ENCODE measurements at places on chromosomes 4 and X.

GRCh38 chr4:3077796-3078195, 3.3 kb downstream of the HTT start:
- DNase-seq = no peak

DNA sequence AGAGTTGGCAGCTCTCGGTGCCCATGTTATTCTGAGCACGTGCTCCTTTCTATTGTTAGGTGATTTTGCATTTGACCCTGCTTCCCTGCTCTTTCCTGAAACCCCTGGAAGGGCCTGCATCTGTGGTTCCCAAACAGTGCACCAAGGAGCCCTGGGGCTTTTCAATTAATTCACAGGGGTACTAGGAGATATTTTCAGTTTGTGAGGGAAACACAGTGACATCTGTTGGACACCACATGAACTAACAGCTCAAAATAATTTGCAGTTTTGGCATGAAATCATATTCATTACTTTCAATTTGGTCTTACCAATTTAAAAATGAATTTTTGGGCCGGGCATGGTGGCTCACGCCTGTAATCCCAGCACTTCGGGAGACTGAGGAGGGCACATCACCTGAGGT, 156.6 kb downstream of the GATB start:
- DNase-seq = no peak

DNA sequence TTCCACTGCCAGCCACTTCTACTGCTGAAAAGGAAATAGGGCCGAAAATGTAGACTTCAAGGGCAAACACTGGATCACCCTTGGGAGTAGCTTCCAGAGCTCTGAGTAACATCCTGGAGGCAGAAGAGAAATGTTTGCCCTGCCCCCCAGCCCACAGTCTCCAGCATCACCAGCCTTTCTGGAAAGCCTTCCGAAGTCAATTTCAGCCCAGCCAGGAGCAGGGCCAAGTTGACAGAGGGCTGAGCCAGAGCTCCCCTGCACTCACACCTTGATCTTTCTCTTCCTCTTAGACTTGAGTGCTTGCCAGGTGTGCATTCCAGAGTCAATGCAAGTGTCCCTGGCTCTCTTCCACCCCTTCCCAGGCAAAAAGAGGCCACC, 35.2 kb downstream of the SLC25A5 start:
- DNase-seq = no peak

- DNase-seq = peak; percentile 84
These were observed at the start of gene EFNB1 for GRCh38 chrX:68828740-68829581. Gene EFNB1, plus strand, starts transcription at chrX:68829021. Its CDS starts 756 bp downstream, at chrX:68829777.

- DNase-seq = no peak
These were observed 285.4 kb upstream of the BOD1L1 start for GRCh38 chr4:13912966-13913365.

GRCh38 chr4:57265831-57266582, 155.8 kb upstream of the IGFBP7 start:
- no peak for DNase-seq

DNA sequence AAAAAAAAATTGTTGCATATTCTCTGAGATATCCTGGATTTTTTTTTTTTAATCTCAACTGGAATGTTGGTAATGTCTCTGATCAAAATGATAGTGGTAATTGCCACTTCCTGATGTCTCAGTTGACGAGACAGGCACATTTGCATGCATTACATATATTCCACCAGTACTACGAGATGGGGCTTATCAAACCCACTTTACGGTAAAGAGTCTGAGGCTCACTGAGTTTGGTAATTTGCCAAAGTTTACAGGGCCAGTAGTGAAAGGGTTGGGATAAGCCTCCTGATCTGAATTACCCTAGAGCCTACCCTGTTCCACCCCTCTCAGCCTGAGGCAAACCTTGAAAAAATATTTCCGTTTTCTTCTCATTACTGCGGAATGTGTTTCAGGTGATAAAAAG, 5.3 kb downstream of the MAGEB2 start:
- DNase-seq = no peak

DNA sequence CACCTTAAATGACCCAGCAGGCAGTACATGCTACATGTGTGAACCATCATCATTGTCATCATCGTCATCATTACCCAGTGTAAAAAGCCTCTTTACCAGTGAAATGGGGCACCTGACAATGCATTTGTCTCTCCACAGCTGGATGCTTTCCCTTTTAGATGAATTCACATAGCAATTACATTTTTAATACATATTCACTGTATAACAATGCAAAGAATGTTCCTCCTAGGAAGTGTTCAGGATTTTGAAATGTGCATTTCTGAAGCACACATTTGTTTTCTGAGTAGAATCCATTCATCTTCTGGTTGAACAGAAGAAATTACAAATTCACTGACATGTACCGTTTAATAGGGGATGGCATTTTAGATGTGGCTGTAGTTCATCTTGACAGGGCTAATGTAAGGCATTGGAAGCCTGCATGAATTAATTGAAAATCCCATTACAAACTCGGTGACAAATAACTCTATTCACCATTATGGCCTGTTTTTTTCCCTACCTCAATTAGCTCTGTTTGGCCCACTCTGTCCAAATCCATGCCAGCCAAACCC, 111.1 kb downstream of the SH3RF1 start:
- no peak for DNase-seq

GRCh38 chr4:96525898-96526297, 686.0 kb downstream of the PDHA2 start:
- DNase-seq = peak; percentile 44

GRCh38 chr4:76308548-76308947, 2.0 kb downstream of the STBD1 start:
- no peak for DNase-seq

GRCh38 chr4:143616771-143617170, 83.7 kb downstream of the FREM3 start:
- no peak for DNase-seq

GRCh38 chrX:8684201-8684965, 47.6 kb downstream of the ANOS1 start:
- DNase-seq = peak; percentile 13

DNA sequence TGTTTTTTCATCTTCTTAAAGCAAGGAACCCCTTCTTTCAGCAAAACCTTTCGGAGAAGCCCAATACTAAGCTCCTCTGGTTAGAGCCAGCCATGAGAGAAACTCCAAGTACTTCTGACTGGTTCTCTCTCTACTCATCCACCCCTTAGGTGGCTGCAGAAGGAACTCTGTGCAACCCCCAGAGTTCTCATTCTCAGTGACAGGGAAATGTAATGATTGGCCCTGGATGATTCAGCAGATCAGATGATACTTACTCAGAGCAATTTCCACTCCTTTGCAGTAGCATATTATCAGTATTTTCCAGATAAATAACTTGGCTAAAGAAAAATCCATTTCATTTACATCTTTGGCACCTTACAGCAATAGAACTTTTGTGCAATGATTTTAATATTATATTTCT, 3.2 kb downstream of the SPP1 start:
- no peak for DNase-seq

DNA sequence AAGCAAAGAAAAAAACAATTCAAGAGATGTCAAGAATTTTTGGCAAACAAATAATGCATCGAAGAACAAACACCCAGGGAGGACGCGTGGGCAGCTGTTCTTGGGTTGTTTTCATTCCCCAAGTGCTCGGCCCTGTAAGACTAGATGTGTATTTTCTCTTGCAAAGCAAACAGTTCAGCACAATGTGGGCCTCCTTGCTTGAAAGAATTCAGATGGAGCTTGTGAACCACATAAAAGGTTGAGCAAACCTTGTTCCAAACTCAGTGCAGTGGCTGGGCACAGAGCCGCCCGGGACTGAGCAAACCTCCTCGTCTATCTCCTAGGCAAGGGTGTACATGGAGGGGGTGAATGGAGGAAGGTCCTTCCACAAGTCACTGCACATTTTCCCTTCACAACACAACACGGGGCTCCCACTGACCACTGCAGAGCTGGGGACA, 82.4 kb downstream of the HTRA3 start:
- DNase-seq = no peak

DNA sequence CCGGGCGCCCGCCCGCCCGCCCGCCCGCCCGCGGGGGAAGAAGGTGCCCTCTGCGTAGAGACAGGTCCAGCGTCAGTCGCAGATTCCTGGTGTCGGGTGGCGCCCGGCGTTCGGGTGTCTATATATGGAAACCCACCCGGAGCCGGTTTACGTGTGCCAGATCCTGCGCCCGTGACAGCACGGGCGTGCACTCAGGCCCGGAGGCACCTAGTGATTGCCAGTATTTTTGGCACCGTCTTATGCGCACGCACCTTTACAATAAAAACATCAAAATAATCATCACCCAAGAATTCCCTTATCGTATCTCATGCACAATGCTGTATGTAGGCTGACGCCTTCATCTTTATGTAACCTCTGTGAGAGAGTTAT, 519 bp downstream of the SLC25A4 start:
- DNase-seq = no peak

DNA sequence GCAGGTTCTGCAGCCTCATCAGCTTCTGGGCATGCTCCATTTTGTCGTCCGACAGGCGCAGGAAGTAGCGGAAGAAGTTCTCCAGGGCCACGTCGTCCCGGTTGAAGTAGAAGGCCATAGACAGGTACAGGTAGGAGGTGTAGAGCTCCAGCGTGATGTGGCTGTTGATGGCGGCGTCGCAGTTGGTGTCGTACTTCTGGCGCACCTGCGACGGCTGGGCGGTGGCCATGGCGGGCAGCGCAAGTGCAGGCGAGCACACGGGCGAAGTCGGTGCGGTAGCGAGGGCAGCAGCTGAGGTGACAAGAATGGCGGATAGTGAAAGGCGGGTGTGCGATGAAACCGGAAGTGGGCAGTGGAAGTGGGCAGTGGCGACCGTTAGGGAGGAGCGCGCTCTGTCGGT, at the start of gene FTHL17:
Gene FTHL17, minus strand, starts transcription at position 317 of the 400 bp plus-strand sequence. Its CDS starts 88 bp downstream, at position 229.
- no peak for DNase-seq

DNA sequence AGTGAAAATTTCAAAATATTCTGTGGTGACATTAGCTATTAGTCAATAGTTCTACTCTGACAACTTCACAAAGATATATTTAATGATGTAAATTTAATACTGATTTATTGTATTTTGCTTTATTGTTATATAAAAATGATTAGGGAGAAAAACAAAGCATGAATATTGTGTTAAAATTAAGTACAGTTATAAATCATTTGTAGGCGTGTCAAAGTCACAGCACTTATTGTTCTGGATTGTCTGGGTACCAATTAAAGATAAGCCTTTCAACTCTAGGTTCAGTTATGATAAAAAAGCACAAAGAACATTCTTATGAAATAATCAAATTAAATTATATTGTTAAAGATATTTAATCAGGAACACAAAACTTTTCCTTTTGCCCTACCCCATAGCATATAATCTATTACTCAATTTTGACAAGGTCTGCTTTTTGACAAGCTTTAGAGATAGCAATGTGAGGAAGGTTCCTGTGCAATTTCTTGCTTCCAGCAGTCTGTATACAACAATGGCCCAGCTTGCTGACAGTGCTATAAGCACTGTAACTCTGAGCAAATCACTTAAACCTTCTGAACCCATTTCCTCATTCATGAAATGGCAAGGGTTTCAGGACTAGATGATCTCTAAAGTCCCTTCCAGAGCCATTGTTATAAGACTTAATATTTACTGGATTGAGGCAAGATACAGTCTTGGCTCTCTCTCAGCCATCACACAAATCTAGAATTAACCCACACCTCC, 910.3 kb upstream of the LCORL start:
- DNase-seq = no peak

DNA sequence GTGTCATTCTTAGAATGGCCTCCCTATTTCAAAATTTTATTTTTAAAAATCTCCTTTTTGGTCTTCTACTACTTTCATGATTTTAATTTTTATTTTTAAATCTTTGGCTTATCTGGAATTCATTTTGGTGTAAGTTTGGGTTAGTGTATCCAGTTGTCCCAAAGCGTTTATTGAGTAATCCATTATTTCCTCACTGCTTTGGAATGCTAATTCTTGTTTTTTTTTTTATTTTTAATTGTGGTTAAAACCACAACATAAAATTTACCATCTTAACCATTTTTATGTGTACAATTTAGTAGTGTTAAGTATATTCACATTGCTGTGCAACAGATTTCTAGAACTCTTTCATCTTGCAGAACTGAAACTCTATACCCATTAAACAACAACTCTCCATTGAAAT, 8.7 kb downstream of the CITED1 start:
- no peak for DNase-seq

DNA sequence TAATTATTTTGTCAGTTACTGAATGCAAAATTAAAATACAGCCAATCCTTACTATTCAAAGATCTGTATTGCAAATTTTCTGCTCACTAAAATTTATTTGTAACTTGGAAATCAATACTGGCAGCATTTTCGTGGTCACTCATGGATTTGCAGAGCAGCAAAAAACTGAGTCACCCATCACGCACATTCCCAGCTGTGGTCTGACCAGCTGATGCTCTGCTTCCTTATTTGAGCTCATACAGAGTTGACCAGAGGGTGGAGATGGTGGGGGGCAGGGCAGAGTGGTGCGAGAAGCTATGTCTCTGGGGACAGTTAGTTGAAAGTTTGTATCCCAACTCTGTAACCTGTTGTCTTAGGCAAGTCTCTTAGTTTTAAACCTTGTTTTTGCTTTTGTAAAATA, 214.8 kb downstream of the SPCS3 start:
- DNase-seq = no peak

- DNase-seq = no peak
These were observed 559.9 kb downstream of the RAB28 start for GRCh38 chr4:12924253-12924652.

DNA sequence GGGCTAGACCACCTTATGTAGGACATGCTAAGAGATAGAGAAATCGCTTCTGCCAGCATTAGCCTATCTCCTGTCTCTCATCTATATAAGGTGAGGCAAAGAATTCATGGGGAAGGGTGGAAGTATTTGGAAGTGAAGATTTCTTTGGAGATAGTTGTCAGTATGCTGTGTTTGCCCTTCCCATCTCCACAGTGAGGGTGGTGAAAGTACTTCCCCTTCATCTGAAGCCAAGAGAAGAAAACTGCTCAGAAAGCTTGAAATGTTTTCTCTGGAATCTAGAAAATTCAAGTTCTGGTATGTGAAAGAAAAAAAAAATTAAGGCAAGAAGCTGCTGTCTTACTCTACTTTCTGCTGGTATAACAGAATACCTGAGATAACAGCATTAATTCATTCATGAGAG, 12.3 kb upstream of the ADH5 start:
- DNase-seq = no peak

- DNase-seq = no peak
These were observed 40.2 kb upstream of the TET2 start for GRCh38 chr4:105106426-105106825.

DNA sequence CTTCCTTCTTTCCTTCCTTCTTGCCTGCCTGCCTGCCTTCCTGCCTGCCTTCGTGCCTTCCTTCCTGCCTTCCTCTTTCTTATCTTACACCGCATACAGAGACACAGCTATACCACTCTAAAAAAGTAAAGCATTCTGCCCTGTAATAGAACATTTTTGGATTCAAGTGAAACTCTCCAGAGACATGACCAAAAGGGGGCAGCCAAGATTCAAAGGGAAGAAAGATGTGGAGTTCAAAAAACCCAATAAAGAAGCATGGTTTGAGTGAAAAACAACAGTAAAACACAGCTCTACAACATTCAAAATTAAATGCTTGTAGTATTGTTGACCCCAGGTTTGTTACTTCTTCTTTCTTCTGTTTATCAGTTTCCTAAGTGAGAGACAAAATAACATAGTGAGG, 914.9 kb upstream of the PCDH7 start:
- no peak for DNase-seq
